Lower leg skin (tissue), 4 donors: ENCODE measurements at places on chromosomes 7 and 10.
A peak's percentile ranks its signal among the peaks of the same experiment; 100 is the strongest.

DNA sequence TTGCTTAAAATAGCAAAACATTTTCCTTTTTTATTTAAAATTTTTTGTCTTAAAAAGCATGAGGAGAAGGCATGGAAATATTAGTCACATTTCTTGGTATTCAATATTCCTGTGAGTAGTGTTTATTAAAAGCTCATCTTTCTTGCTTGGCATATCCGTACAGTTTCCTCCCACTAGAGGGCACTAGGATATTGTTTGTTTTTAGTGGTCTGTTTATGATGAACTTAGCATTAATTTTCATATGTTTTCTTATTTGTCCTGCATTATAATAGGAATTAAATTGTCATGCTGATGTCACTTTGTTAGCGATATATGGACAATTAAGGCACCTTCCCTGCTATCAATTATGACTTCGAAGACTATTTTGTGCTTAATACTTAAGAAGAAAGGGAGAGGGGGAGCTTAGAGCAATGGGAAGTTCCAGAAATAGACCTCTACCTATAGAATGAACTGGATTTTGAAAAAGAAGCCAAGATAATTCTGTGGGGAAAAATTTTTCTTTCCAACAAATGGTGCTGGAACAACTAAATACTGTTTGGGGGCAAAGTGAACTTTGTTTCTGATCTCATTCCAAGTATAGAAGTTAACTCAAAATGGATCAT is 91.0 kb upstream of the STRIP2 start:
- no peak for DNase-seq

DNA sequence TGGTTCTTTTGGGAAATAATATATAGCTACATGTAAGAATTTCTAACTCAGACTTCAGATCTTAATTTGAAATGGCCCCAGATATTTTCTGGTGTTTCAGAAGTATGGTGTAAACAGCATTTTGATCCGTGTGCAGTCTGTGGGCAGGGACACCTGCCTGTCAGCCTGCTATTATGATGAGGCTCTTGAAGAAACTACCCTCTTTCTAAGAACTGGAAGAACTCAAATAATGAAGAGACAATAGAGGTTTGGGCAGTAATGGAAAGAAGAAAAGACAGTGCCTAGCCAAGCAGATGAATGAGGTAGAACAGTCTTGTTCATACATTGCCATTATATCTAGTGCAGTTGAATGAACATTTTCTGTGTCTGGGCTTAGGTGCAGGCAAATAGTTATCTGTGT is 256.6 kb downstream of the ARHGAP21 start:
- DNase-seq, result no peak

GRCh38 chr10:102988404-102989314 is 70.6 kb downstream of the CNNM2 start:
- no peak for DNase-seq

DNA sequence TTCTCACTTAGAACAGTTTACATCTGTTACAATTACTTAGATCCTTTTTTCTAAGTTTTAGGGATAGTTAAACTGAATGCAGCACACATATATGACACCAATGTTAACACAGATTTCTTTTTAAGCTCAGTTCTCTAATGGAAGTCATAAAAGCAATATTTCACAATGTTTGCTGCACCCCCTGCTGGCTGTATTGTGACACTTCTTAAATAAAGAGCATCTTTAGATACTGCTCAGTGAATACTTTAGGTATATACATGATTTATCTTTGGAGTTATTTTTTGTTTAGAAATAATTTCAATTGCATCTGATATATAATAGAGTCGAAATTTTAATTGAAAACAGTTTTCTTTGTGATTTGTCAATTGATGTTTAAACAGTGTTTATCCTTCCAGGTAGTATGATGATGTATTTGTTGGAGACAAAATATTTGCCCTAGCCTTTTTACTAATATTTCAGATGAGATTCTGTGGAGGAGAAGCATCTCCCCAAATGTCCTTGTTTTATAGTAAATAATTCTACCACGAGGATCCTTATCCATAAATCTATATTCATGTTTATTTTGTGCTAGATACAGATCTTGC is 174.4 kb downstream of the ST7 start:
- DNase-seq, result peak; percentile 48

DNA sequence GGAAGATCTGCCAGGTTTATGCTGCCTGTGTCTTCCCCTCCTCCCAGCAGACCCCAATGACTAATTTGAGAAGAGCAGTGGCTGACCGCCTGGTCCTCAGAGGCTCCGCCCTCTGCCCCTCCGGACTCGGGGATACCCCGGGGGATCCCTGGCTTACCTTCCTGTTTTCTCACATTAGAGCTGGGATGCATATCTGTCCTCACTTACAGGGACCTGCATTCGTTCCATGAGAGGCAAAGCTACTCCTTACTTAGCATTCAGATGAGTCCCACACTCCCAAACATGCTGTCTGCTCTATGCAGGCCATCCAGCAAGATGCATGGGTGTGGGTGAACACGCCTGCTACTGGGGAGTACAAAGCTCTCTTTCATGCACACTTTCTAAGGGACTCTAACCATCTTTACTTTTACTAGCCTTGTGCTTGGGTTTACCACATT is 24.0 kb downstream of the VOPP1 start:
- DNase-seq, result no peak

GRCh38 chr7:48438206-48438605 is 266.9 kb downstream of the ABCA13 start:
- no peak for DNase-seq

GRCh38 chr10:73997787-73998622 is at the start of gene VCL:
TSS of gene VCL (plus strand) at chr10:73998116. CDS start at chr10:73998208, 92 bp downstream.
- DNase-seq, result peak; percentile 98

- DNase-seq, result peak; percentile 78
Measured at GRCh38 chr10:95601116-95601719, 40.0 kb upstream of the SORBS1 start.

DNA sequence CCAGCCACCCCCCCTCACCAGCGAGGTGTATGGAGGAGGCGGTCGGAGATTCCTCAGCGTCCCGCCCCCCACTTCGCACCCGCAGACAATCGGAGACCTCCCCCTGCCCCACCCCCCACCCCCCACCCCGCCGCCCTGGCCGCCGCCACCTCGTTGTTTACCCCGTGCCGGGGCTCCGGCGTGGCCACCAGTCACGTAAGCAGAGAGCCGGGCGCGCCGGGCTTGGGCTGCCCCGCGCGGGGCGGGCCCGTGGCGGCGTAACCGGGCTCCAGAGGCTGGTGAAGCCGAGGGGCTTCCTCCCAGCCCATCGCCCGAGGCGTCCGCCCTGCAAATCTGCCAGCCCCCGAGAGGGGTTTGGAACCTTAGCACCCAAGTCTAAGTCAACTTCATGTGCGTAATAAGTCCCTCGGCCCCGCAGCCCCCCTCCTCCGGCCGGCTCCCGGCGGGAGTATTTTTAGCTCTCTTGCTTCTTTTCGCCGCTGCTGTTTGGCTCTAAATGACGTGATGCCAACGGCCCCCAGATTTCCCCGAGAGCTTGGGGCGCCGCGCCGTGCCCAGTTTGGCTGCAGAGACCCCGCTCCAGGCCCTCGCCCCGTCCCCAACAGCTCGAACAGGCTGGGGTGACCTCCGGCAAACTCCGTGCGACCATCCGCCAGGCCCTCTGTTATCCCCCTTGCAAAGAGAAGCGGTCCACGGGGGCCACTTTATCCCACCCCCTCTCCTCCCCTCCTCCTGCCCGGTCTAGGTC is 2.7 kb downstream of the MXI1 start:
- peak; percentile 38 for DNase-seq

DNA sequence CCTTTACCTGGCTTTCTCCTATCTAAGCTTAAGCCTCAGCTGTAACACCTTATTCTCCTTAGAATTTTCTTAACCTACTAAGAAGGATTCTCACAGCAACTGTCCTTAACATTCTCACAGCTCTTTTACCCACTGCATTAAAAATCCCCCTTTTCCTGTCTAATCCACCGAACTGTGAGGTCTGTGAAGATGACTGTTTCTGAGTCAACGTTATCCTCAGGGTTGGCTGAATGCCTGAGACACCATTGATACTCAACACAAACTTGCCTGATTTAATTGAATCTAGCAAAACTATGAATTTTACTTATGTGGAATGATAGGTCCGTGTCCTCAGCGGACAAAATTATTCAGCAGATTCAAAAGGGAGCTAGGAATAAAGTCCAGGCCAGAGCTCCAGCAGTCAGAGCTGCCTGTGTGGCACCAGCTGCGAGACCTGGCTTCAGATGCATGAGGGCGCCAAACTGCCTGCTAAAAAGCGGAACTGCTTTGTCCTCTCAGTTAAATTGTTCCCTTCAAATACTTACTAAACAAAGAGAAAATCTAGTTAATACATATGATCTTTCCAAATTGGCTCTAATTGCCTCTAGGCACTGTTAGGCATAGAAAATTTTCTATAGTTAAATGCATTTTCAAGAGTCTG is 33.4 kb upstream of the VWDE start:
- no peak for DNase-seq

DNA sequence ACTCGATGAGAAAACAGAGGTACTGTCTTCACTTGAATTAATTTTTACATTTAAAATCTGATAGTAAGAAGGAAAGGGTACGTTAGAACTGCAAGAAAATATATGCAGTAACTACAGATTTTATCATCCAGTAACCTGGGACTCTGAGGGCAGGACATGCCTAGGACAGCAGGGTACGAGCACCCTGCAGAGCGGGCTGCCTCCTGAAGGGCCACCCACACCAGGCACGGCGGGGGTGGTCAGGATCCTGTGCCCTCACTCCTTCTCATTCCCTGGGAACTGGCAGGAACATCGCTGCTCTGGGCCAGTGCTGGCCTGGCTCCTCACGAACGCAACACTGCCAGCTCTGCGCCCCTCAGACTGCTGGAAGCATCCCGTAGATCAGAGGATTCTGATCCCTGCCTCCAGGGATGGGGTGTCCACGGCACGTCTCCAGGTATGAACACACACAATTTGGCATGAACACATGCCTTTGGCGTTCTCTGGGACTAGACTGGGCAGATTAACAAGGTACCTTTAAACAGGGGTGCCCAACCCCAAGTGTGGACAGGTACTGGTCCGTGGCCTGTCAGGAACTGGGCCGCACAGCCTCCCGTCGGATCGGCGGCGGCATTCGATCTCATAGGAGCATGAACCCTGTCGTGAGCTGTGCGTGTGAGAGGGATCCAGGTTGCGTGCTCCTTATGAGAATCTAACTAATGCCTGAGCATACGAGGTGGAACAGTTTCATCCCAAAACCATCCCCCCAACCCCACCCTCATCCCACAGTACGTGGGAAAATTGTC is 99.3 kb upstream of the FAM20C start:
- no peak for DNase-seq

GRCh38 chr10:113362645-113363091 is 190.2 kb upstream of the HABP2 start:
- DNase-seq, result peak; percentile 42

DNA sequence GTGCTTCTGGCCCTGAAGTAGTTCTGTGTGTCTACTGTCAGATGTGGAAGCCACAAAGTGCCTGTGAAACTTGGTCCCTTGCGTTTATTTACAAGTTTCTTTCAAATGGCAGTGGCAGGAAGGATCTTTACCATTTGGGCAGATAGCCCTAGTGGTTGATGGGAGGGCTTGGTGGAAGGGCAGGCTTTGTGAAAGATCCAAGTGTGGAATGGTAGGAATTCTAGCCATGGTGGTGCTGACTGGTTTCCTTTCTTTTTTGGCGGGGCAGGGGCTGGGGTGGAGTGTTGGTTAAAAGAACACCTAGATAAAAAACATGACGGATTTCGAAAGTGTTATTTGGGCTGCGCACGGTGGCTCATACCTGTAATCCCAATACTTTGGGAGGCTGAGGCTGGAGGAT is 27.0 kb downstream of the AUTS2 start:
- no peak for DNase-seq

DNA sequence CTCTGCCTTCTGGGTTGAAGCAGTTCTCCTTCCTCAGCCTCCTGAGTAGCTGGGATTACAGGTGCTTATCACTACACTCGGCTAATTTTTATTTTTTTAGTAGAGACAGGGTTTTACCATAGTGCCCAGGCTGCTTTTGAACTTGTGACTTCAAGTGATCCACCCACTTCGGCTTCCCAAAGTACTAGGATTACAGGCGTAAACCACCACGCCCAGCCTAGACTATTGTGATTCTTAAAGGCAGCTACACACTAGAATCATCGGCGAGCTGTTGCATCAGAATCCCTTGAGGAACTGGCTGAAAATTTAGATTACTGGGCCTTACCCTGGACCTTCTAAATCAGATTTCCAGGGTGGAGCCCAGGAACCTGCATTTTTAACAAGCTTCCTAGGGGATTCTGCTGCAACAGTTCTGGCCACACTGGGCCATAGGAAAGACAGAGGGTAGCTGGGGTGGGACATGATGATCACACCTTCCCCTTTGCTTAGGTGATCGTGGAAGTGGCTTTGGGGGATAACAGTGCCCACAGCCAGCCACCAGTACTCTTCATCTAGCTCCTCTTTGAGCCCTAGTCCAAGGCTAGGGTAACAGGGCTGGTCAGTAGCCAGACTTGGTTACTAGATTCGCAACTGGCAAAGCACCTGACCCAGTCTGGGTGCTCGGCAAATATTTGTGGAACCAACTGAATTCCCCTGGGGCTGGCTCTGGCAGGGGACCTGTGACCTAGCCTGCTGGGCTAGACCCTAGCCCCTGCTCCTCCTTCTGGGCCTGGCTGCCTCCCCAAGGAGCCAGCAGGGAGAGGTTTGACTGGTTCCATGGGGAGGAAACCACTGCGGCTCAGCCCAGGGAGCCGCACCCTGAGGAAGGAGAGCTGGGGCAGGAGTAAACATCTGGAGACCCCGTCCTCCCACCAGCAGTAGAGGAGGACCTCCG is 67.1 kb upstream of the DUSP5 start:
- DNase-seq, result no peak

DNA sequence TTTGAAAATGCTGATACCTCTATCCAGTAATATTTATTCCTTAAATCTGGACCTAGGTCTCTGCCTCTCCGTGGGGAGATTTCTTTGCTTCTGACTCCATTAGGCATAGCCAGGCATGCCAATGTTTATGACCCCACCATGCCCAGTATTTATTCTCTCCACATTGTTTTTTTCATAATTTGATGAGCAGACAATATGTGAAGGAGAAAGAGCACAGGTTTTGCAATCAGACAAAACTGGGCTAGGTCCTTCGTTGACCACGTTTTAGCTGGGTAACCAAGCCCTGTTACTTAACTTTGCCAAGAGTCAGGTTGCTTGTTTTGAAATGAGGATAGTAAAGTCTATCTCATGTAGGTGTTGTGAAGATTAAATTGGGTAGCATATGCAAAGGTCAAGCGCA is 21.6 kb upstream of the PRPS1L1 start:
- no peak for DNase-seq

DNA sequence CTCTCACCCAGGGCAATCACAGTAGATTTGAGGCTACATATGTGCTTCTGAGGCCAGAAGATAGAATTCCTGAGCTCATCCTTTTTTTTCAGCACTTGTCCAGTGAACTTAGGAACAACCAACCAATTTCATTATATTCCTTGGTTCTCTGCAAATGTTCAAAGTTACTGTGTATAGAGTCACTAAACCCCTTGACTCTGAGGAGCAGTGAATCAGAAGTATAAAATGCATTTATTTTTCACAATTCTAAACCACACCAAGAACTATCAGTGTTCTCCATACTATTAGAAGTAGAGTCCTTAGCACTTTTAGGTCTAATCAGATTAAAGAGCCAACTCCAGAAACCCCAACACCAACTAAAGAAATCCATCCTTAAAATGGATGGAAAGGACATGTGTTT is 19.6 kb upstream of the PAPSS2 start:
- no peak for DNase-seq
